Dermis blood vessel endothelial cell (primary cell): ENCODE measurements at places on chromosomes 2 and 18.

- peak; percentile 70 for DNase-seq
Observed at GRCh38 chr18:6056171-6056910, 161.0 kb upstream of the TMEM200C start.

- no peak for DNase-seq
Observed at GRCh38 chr2:100971221-100971620, 30.9 kb upstream of the RPL31 start.

DNA sequence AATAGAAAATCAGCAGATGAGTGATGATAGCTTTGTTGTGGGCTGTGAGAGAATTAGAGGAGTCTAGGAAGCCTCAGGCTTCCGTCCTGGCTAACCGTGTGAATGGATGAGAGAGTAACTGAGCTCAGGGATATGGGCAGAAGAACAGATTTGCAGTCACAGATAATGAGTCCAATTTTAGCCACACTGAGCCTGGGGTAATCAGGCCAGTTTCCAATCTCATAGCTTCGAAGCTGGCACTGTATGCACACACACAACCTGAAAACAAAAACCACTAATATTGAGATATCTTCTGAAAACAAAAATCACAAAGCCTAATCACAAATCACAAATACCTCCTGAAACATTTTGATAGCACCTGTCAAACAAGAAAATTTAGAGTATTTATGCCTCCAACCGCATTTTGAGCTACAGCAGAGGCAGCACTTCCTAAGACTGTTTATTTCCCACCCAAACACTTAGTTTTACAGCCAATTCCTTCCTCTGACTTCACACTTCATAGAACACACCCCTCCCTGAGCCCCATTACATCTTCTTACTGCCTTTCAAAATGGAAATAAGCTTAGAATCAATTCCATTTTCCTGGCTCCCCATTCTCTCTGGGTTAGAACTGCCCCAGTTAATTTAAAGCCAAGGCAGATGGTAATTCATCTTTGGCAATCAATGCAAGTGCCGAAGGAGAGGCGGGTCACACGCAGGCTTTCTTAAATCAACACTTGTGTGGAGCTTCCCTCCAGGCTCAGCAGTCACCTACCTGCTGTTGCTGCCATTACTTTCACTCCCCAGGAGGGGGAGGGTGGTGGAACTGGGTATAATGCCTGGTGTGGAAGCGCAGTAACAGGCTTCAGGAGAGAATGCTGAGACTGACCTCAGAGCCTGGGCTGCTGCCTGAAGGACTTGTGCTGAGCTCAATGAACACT is 18.9 kb downstream of the TTR start:
- peak; percentile 51 for DNase-seq

DNA sequence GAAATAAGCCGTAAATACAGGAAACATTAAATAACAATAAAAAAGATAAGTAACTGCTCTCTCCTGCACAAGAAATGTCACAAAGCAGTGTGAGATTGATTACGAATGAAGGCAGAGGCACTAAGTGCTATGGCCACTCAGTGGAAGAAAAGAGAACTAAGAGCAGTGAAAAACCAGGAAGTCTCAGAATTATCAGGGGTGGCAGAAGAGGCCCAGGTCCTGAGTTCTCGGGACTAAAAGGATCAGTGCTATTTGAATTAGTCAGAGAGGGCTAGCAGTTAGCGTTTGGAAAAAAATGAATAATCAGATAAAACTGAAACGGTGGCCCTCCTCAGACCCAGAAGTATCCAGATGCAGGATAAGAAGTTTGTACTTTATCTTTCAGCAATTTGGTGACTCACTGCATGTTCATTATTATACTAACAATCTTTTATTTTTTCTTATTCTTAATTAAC is 367.1 kb downstream of the ZEB2 start:
- DNase-seq = no peak

DNA sequence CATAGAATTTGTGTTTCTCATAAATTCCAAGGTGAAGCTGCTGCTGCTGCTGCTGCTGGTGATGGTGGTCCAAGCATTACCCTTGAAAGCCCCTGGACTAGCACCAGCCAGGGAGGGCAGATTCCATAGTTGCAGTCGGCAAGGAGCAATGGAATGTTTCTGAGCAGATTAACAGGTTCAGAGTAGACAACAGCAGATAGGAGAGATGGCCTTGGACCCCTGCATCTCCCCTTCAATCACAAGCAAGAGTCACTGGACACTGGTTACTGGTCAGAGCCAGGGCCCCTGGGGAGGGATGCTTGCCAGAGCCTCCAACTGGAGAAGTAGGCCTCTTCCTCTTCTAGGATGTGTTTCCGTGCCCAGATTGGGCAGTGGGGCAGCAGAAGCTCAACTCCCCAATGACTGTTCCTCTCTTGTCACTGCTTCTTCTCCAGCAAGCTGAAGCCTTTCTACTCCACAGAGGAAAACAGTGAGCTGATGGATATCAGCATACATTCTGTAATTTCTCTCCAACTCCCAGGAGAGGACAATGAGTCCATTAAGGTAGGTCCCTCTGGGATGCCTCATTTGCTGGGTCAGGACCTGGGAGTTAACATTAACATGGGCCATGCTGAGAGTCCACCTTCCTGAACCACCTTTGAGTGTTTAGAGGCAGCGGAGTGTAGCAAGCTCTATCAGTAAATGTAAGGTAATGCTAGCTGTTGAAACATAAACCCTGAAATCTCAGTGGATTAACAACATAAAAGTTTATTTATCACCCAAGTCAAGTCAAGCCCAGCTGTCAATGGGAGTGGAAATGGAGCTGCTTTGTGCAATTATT is 35.3 kb downstream of the MROH2A start:
- DNase-seq = no peak

DNA sequence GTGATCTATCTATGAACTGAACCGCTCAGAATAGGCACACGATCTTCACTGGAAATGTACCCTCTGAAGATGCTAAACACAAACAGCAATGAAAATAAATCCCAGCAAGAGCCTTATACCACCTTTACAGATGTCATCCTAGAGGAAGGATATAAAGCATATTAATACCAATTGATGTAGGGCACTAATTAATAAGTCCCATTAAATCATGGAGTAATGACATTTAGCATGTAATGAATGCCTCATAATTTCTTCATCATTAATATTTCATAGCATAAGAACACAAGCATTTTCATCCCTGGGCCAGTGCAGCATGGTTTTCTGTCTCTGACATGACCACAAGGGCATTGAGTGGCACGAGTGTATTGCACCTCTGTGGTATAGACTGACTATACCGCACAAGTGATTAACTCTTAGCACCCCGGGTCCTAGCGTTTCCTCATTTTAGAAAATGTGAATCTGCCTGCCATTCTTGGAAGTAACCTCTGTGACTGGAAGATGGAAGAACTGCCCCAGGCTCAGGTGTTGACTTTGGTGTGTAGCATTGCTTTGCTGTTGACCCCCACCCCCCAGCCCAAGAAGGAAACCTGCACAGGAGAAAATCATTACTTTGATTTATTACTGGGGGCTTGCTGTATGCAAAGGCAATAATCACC is 1.4 kb upstream of the TMEM178A start:
- no peak for DNase-seq

GRCh38 chr2:57296795-57297517 is 749.6 kb upstream of the VRK2 start:
- DNase-seq = no peak

- DNase-seq = no peak
Observed at GRCh38 chr2:44351676-44352075, 9.6 kb downstream of the PREPL start.

DNA sequence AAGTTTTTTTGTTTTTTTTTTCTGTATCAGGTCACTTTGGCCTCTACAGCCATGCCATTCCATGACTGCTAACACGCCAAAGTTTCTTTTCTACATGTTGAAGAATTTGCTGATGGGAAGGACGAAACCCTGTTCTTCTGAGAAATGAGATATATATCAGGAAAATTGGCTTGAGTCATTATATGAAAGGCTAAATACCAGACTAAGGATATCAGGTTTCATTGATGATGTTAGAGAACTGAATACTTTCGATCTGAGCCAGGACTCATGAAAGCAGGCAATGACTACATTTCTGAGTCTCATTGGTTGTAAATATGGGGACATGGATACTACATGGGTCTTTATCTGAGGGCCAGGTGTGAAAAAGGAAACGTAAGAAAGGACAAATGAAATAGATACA is 181.4 kb downstream of the OSR1 start:
- no peak for DNase-seq

- peak; percentile 88 for DNase-seq
Observed at GRCh38 chr2:96407041-96407918, 71.7 kb downstream of the NCAPH start.
